Left forelimb (tissue), 1 donor: ENCODE measurements at places on chromosomes 3 and 15.

DNA sequence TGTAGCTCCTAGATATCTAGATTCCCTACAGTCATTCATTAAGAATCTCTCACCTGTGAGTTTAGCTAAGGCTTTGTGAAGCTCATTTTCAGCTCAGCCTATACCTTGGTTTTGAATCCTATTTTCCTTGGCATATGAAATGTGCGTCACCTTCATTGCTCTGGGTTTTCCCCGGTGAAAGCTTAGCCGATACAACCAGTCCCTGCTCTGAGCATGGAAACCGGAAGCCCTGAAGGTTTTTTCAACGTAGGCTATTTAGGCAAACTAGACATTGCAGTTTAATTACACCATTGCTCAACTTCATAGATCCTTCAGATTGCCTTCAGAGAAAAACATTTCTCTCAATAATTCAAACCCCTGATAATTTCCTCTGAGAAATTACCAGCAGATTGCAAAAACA lies 206.8 kb upstream of the TPRG1 start:
- DNase-seq: no peak

- no peak for DNase-seq
These were observed 22.2 kb upstream of the GRIP2 start for GRCh38 chr3:14562121-14562890.

DNA sequence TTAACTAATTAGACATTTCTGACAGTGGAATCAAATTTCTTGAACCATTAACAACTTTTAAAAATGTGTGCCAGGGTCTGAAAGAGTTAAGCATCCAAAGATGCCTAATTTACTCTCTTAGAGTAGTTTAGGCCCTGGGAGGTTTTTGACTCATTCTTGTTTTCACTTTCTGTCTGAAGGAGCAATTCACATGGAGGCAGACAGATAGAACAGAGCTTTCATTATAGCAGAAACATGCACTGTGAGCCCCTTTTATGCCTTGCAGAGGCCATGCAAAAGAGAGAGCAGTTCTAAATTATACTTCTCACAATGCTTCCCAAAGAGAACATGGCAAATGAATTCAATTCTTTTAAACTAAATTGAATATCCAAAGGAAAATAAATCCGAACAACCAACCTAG lies 554.8 kb downstream of the MFSD1 start:
- no peak for DNase-seq

DNA sequence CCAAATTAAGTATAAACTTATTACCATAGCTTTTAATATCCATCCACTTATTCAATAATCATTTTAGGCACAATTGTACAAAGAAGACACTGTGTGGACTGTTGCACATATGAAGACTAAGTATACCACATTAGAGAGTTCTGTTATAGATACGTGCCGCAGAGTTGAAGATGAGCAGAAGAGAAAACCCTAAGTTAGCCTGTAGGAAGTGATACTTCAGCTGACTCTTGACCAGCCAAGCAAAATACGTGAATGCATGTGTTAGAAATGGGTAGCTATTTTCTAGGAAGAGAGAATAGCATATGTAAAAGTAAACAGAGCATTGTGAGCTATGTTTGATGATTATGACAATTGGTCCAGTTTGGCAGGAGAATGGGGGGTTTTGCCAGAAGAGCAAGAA lies 272.0 kb upstream of the ATP11B start:
- no peak for DNase-seq

DNA sequence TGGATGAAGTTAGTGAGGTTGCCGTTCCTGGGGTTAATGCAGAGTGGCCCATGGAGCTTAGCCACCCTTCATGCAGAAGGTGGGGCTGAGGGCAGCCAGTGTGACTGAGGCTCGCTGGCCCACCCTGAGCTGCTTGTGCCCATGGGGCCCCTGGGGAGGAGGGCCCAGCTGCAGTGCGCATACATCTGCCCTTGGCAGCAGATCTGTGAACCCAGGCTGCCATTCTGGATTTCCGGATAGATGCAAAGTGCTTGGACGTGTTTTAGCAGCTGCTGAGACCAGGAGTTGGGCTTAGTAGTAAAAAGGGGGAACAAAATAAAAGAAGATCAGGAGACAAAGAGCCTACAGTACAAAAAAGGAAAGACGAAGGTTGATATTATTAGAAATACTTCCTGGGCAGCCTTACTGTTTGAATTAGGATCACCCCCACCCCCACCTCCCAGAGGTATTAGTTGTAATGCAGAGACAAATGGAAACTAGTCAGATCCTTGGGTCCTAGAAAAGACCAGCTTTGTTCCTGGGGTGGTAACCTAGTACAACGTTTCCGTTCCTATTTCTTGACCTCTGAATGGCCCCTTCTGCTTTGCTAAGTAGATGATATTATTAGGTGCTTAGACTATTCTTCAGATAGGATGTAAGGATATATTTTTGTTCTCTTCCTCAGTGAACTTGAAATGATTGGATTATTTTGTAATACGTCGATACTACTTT lies 70.2 kb downstream of the IGF1R start:
- DNase-seq: no peak

DNA sequence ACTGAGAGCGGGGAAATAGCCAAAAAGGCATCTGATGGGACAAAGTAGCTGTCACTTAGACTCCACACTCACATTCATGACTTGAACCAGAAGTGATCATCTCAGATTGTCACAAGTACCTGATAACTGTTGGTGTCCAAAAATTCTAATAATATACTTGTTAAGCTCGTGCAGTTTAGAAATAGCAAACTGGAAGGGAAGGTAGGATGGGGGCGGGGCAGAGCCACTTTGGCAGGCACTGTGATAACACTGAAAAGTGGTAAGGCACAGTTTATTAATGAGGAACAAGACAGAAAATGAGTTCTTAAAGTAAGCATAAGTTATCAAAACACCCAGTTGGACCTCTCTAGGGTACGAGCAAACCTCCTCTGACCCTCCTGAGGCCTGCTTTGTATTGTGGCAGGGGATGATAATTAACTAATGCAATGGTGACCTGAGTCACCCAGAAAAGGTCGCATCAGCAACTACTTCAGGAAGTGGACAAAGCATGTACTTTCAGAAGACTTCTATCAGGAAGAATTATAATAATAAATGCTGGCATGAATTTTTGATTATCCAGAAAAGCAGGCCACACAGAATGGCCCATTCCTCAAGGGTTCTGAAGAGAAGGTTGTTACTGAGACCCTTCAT lies 54.4 kb downstream of the ADCY5 start:
- no peak for DNase-seq

GRCh38 chr3:72571052-72571451 lies 277.2 kb downstream of the SHQ1 start:
- DNase-seq: no peak
